ENCODE measurements at places on chromosomes 2 and 18. TPM values are rescaled to one million over a fixed set of nuclear protein-coding genes. Genes with fewer than 3 reads are reported as not detected.

- no peak overlapping the region for H3K4me3 ChIP-seq
- no peak for DNase-seq
Measured at GRCh38 chr2:73225513-73226360, 7.3 kb downstream of the PRADC1 start.

DNA sequence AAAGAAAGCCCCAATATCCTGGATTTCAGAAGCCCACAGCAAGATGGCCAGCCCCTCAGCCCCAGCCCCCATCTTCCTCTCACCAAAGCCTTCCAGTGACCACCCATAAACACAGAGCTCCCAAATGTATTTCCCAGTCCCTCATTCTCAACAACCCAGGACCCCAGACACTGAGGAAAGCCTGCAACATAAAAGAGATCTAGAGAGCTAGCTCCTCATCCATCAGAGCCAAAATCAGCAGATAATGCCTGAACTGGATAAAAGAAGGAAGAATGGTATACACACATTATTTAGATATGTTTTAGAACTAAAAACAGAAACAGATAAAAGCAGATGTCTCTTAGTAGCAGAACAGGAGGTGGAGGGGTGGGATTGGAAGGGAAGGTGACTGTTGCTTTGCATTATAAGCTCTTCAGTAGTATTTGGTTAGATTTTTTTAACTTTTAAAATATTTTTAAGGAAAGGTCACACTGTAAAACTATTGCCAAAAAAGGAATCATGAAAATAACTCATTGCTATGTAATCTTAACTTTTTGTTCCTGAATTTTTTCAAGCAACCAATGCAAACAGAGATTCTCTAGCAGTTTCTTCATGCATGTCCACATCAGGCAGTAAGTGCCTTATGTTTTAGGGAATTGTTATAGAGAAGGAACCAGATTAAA is 144.2 kb upstream of the PKDCC start:
- no peak overlapping the region for H3K4me3 ChIP-seq
- no peaks in the 10 kb centered on the region for H3K27me3 ChIP-seq
- no peaks in the 10 kb centered on the region for H3K4me1 ChIP-seq
- DNase-seq: no peak
- H3K36me3 ChIP-seq: no peaks in the 10 kb centered on the region

- no peak for DNase-seq
- peaks cover 5% of the 10 kb centered on the region for H3K36me3 ChIP-seq
- no peak overlapping the region for H3K27ac ChIP-seq
Measured at GRCh38 chr18:54192900-54193299, 31.6 kb downstream of the MBD2 start.

GRCh38 chr2:1499033-1499795 is 86.0 kb downstream of the TPO start:
- H3K27me3 ChIP-seq: no peaks in the 10 kb centered on the region
- no peak for DNase-seq
- no peaks in the 10 kb centered on the region for H3K36me3 ChIP-seq

- no peak for DNase-seq
- no peak overlapping the region for H3K27ac ChIP-seq
- H3K27me3 ChIP-seq: no peaks in the 10 kb centered on the region
- no peak overlapping the region for H3K4me3 ChIP-seq
Measured at GRCh38 chr2:6780765-6781274, 84.9 kb downstream of the CMPK2 start.

DNA sequence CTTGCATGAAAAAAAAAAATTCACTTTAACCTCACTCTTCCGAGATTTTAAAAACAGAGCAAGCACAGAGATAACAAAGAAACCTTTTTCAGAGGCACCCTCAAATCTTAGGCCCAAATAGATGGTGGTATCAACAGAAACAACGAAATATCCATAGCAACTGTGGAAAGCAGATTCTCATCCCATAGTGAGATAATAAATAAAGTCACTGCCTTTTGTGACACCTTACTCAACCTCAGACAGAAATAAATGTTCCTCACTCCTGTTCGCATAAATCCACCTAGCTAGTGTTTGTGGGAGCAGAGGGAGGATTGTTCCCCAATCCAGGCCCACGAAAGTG is 60.9 kb upstream of the RTN4 start:
- no peak overlapping the region for H3K4me3 ChIP-seq
- no peak overlapping the region for H3K27ac ChIP-seq
- no peaks in the 10 kb centered on the region for H3K27me3 ChIP-seq

- H3K27ac ChIP-seq: no peak overlapping the region
- DNase-seq: no peak
- no peaks in the 10 kb centered on the region for H3K4me1 ChIP-seq
Measured at GRCh38 chr2:1837458-1837857, 93.1 kb upstream of the PXDN start.

DNA sequence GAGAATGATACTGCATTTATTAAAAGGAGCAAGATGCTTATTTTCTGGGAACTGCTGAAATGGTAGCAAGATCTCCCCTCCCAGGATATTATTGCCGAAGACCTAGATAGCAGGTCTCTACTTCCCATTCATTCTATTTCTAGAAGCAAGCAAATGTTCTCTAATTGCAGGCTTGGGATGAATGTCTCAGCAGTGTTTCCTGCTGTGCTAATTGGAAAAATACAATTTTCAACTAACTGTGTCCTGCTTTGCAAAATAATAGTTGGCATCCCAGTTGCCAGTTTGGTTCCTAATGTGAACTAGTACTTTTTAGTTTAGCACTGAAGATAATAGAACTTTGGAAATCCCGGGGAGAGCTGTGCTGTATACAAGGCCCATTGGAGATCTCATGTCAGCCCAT is 26.1 kb downstream of the SLC20A1 start:
- H3K4me1 ChIP-seq: no peaks in the 10 kb centered on the region
- DNase-seq: no peak

DNA sequence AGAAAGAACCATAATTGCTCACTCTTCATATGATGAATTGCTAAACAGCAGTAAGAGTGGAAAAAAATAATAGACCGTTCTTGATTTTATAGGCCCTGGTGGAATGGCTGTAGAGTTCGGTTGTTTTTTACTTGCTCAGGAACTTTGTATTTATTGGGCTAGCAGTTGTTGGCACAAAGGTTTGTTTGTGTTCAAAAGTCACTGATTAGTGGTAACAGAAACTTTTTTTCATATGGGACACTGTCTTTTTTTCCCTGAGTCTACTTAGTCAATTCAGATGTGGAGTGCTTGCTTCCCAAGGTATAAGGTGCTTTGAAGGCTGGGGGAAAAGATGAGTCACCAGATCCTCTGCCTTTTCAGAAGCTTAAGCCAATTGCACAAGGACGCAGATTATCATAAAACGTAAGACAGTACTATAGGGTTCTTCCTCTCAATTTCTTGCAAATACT is 25.8 kb downstream of the PHLPP1 start:
- H3K4me1 ChIP-seq: no peaks in the 10 kb centered on the region
- no peak for DNase-seq
- no peak overlapping the region for H3K4me3 ChIP-seq
- H3K27ac ChIP-seq: no peak overlapping the region

Gene ALK
- polyA plus RNA-seq: 0.13 TPM

Gene TMEM169
- polyA plus RNA-seq: 3.7 TPM

Gene FAM237A
- not detected for polyA plus RNA-seq

Gene PCARE
- polyA plus RNA-seq: not detected

Gene IWS1
- 39.7 TPM for polyA plus RNA-seq

Gene TLX2
- not detected for polyA plus RNA-seq

Gene PIEZO2
- polyA plus RNA-seq: not detected

Gene DSG3
- not detected for polyA plus RNA-seq

Data from naive thymus-derived CD4-positive, alpha-beta T cell (primary cell).